ENCODE measurements at places on chromosomes 3 and 15. TPM values are rescaled to one million over a fixed set of nuclear protein-coding genes. Genes with fewer than 3 reads are reported as not detected.

KIAA1143 gene
- 10.6 TPM for total RNA-seq

DNA sequence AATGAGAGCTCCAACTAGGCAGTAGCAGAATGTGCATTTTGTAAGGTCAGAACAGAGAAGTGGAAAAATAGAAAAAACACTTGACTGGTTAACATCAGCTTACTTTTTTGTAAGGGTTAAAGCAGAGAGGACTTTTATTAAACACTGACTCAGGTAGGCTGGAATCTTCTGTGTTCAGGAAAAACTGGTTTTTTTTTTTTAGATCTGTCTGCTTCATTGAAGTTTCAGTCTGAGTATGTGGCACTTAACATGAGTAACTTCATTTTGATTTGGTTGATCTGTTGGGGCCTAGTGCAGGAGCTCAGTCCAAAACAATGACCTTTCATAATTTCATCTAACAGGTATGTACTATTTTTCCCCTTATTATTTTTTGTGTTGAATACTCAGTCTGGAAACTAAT, 141.1 kb downstream of the DOCK3 start:
- peak; percentile 83 for ATAC-seq

- ATAC-seq: no peak
Observed at GRCh38 chr3:50357481-50357880, 1.8 kb downstream of the TMEM115 start.

- ATAC-seq: peak; percentile 24
Observed at GRCh38 chr3:69541711-69542088, 155.8 kb upstream of the FRMD4B start.

LMLN gene
- 5.7 TPM for total RNA-seq

VILL gene
- total RNA-seq: 6.1 TPM

DNA sequence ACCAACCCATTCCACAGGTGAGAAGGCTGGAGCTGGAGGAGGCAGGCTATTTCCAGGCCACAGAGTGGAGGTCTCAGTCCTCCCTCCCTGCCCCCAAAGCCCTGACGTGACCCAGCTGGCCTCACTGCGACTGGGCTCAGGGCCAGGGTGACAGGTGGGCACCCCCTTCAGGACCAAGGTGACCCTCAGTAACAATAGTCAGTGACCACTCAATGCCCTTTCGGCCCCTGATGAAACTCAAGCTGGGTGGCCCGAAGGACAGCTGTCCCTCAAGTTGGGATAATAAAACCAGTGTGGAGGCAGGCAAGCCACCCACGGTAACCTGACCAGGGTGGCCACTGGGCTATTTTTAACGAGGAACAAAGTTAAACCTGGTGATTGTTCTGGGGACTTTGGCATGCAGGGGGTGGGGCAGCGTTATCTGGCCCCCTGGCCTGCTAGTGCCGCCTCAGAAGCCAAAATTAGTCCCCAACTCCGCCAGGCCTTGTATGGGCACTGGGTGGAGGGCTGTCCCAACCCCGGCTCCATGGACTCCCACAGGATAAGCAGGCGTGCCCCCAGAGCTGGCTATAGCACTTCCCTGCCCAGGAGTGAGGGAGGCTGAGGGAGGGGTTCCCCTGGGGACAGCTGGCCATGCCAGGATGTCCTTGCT, 1.1 kb downstream of the TNNC1 start:
- no peak for ATAC-seq

DNA sequence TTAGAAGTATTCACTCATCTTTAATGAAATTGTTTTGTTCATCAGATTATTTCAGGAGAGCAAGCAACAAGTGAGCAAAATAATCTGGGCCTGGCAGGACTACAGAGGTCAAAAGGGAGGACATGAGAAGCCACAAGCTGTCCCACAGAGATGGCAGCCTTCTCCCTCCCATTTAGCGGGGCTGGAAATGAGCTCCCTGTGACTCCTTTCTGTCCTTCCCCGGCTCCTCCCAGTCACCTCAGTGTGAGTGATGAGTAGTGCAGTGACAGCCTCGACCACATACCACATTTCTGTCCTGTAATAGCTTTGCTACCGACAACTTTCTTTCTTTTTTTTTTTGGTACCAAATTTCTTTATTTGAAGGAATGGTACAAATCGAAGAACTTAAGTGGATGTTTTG, 38.0 kb downstream of the RAB7A start:
- no peak for ATAC-seq

GRCh38 chr3:59450946-59451763, 401.3 kb upstream of the CFAP20DC start:
- peak; percentile 64 for ATAC-seq

- ATAC-seq: no peak
Observed at GRCh38 chr3:69893274-69893673, 106.3 kb upstream of the SAMMSON start.

GRCh38 chr3:154584974-154585373, 155.0 kb upstream of the GPR149 start:
- ATAC-seq: no peak

- ATAC-seq: no peak
Observed at GRCh38 chr15:50633653-50634052, 52.9 kb downstream of the TRPM7 start.

KIF23 gene
- 16.0 TPM for total RNA-seq

DNA sequence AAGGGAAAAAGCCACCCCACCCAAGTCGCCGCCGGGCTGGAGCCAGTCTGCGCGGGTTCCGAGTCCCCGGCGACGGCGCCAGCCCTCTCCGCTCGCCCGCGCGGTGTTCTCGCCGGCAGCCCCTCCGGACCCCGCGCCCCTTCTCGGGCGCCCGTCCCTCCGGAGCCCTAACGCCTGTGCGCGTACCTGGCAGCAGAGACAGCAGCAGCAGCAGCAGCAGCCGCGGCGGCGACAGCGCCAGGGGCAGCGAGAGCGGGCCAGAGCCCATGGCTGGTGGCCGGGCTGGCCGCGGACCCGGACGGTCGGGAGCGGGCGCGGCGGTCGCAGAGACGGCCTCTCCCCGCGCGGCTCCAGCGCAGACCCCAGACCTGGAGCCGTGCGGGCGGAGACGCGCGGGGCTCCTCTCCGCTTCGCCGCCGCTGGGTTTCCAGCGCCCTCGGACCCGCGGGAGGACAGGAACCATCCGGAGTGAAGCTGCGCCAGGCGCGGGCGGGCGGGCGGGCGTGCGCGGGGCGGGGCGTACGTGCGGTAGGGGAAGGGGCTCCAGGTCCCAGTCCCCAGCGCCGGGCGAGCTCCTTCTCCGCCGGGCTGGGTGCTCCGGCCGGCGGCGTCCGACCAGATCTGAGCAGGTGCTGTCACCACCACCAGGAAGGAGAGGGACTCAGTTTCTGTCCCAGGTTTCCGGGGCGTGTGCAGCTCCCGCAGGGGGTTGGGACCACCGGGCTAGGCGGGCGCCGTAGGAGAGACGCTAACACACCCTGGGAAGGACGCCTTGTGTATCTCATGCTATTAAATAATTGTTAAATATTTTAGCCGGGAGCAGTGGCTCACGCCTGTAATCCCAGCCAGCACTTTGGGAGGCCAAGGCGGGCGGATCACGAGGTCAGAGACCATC, at the start of gene CHRNA3:
Gene CHRNA3 (minus strand): TSS at position 470 of the 895 bp plus-strand sequence. CDS start 202 bp downstream, at position 268.
- peak; percentile 11 for ATAC-seq

SPINK8 gene
- 1.6 TPM for total RNA-seq

- ATAC-seq: no peak
Observed at GRCh38 chr3:58672451-58672850, 5.9 kb upstream of the FAM3D start.

WDR49 gene
- total RNA-seq: 0.16 TPM

DNA sequence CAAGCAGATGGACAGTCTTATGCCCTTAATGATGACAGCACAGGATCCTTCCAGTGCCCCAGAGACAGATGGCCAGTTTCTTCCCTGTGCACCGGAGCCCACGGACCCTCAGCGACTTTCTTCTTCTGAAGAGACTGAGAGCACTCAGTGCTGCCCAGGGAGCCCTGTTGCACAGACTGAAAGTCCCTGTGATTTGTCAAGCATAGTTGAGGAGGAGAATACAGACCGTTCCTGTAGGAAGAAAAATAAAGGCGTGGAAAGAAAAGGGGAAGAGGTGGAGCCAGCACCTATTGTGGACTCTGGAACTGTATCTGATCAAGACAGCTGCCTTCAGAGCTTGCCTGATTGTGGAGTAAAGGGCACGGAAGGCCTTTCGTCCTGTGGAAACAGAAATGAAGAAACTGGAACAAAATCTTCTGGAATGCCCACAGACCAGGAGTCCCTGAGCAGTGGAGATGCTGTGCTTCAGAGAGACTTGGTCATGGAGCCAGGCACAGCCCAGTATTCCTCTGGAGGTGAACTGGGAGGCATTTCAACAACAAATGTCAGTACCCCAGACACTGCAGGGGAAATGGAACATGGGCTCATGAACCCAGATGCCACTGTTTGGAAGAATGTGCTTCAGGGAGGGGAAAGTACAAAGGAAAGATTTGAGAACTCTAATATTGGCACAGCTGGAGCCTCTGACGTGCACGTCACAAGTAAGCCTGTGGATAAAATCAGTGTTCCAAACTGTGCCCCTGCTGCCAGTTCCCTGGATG, 198.7 kb downstream of the AKAP13 start:
- no peak for ATAC-seq

DNA sequence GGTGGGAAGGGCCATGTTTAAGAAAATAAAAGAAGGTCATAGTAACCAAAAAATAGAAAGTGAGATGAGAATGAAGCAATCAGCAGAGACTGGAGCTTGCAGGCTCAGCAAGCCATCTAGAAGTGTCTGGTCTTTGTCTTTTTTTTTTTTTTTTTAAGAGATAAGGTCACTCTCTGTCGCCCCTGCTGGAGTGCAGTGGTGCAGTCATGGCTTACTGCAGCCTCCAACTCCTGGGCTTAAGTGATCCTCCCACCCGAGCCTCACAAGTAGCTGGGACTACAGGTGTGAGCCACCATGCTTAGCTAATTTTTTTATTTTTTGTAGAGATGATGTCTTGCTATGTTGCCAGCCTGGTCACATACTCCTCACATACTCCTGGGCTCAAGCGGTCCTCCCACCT, 36.2 kb downstream of the GXYLT2 start:
- ATAC-seq: no peak

SIDT1 gene
- 1.5 TPM for total RNA-seq

LAMB2 gene
- total RNA-seq: 69.7 TPM

DNA sequence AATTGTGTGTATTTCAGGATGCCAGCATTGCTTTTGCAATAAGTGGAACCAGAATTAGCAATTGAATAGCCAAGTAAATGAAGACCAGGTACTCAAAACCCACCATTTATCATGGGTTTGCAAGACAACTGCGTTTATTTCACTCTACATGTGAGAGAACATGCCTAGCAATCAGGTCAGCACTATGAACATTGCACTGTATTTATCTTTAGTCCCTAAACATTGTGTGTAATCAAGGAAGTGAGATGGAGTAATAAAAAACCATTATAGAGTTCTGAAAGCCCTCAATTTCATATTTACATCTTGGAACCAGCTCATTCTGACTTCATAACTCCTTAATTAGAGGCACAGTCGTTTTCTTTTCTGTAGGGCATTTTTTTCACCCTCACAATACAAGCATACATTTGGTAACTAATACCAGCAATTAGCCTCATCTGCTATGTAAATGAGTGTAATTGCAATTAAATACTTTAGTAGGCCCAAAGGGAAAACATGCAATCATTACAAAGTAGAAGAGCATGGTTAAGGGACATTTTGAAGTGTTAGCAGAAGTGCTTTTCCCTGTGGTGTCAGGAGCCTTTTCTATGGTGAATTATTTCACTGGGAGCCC, 153.1 kb upstream of the DPH6 start:
- no peak for ATAC-seq

COLQ gene
- total RNA-seq: 0.40 TPM

DNA sequence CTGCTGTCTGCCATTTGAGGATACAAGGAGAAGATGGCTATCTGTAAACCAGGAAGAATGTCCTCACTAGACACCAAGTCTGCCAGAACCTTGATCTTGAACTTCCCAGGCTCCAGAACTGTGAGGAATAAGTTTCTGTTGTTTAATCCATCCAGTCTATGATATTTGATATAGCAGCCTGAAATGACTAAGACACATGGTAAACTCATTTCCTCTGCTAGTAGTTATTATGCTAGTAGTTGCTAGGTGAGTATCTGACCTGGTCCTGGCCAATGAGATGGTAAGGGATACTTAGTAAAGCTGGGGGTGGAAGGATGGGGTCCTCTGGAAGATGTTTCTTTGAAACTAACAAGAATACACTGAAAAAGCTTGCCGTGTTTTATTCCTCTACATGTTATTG, 280.7 kb upstream of the ARHGEF26 start:
- no peak for ATAC-seq

CNTN6 gene
- total RNA-seq: not detected

GRCh38 chr15:66178531-66178910, 75.0 kb downstream of the MEGF11 start:
- ATAC-seq: no peak

DNA sequence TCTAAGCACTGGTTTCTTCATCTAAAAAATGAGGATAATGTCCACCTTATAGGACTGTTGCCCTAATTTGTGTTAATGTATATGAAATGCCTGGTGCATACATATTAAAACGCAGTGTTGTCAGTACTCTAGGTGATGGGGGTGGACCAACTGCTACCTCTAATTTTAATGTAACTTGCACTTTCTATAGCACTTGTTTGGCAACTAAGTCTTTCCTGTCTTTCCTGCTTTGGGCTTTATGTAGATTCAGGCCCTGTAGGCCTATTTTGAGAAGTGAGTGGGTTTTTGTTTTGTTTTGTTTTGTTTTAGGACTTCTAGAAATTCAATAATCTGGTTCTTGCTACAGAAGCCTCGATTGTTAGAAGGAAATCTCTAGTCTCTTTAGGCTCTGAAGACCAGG, 21.2 kb downstream of the SLC7A14 start:
- no peak for ATAC-seq

DNA sequence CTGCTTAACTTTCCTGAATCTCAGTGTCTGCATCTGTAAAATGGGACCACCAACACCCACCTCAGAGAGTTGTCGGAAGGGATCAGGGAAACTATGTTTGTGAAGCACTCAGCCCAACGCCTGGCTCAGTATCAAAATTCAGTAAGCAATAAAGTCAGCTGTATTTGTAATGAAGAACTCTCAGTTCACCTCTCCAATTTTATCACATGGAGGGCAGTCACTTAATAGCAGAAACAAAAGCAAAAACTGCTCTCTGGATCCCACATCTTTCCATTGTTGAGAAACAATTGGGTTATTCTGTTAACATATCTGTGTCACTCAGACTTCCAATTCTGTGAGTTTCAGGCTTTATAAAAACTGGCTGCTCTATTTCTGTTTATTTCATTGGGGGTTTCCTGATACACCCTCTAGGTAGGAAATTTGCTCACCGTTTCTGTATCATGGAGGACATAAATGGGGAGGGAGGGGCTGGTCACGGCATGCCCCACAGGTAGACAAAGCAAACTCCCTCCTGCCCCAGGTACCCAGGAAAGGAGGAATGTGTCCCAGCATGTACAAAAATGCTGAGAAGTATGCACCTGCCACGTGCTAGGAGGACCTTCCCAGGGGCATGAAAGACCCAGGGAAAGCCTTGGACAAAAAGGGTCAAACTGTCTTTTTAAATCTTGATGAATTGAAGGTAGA, 81.4 kb upstream of the LMOD3 start:
- no peak for ATAC-seq

DNA sequence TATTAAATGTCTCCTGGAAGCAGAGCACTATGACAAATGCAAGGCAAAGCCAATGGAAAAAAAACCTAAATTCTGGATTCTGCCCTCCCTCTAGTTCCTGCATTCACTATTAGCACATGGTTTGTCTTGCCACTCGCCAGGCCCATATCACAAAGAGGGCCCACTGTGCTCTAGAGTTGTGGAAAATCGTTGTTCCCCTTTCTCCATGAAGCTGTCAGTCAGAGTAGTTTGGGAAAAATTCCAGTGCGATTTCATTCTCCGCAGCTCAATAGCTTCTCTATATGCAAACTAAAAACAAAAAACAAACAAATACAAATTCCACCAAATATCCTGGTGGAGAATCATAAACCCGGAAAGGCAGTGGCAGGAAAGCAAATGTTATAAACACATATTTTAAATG, 77.3 kb downstream of the RORA start:
- no peak for ATAC-seq

- no peak for ATAC-seq
Observed at GRCh38 chr3:189570916-189571315, 60.3 kb upstream of the TP63 start.

PLSCR4 gene
- total RNA-seq: 8.8 TPM
